ENCODE measurements at places on chromosomes 4 and X.

DNA sequence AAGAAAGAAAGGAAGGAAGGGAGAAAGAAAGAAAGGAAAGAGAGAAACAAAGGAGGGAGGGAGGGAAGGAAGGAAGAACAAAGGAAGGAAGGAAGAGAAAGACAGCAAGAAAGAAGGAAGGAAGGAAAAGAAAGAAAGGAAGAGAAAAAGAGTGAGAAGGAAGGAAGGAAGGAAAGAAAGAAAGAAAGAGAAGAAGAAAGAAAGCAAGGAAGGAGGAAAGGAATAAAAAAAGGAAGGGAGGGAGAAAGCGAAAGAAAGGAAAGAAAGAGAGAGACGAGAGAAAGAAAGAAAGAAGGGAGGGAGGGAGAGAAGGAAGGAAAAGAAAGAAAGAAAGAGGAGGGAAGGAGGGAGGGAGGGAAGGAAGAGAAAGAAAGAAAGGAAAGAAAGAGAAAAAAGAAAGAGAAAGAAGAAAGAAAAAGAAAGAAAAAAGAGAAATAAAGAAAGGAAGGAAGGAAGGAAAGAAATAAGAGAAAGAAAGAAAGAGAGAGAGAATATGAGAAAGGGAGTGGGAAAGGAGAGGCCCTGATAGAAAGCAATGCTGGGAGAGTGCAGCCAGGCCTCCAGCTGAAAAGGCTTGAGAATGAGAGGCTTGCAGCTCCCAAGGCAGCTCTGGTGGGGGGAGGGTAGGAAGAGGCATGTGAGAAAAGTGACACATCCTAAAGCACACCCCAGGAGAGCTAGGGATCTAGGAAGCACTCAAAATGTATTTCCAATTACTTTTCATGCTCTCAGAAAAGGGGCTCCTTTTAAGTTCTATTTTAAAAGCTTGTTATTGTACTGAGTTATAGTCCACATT lies 134.0 kb upstream of the ZIC3 start:
- no peak for DNase-seq

- no peak for DNase-seq
Observed at GRCh38 chr4:25694466-25694865, 38.8 kb downstream of the SLC34A2 start.

DNA sequence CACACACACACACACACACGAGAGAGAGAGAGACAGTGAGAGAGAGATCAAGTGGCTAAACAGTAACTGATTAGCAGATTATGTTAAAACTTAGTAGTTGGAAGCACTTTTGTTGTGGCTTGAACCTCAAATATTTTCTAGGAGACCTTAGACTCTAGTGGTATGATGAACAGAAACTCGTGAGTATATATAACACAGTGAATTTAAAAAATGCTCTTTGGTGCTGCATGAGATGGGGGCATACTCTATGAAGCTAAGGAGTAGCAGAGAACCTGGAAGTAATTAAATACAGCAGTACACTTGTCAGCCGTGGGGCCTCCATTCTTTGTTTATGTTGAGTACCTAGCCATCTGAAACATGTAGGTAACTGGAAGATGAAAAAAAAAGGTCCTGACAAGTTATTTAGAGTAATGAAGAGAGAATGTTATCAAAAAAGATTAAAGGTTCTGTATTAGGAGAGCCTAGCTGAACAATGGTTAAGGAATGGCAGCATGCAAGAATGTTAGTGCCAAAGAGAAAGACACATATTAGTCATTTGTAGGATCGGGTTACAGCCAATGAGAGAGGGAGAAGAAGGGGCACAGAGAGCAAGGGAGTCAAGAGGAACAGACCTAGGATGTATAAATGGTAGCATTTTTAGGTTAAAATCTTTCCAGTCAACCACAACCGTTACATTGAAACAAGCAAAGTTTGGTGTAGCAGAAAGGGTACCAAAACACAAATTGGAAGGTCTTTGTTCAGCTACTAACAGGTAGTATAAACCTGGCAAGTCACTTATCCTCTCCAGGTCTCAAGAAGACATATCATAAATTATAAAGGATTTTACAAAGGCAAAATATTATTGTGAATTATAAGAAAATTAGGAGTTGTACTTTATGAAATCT lies 316.7 kb upstream of the DIPK2B start:
- DNase-seq: no peak

DNA sequence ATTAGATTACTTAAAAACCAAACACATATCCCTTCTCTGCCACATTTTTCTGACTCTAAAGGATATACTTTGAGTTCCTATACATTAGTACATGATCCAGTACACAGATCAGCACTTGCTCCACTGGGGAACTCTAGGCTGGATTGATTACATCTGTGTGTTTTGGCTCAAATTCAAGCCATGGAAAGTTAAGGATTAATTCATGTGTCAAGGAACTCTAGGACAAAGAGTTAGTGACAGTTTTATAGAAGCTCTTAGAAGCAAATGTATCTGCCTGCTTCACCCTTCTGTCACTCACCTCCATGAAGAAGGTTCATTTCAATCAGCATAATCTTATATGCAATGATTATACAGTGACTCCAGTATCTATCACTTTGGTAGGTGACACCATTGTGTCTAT lies 43.2 kb downstream of the SCFD2 start:
- no peak for DNase-seq

GRCh38 chr4:109434007-109434971 lies 674 bp downstream of the SEC24B start:
- peak; percentile 11 for DNase-seq

GRCh38 chrX:25178555-25178954 lies 162.8 kb upstream of the ARX start:
- no peak for DNase-seq

DNA sequence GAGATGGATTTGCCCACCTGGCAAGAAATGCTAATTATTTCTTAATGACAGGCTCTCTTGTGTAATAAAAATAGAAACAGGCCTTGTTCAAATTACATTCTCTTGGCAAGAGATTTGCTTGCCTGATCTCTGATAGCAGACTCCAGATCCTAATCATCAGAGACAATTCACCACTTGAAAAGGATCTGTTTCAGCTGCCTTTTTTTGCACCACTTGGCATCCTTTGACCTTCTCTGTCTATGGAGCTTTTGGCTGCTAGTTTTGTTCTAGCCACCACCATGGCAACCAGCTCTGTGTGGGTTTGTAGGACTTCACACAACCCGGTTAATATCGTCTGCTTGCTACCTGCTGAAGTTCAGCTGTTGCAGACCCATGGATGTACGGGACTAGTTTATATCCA lies 241.1 kb upstream of the TLL1 start:
- no peak for DNase-seq

DNA sequence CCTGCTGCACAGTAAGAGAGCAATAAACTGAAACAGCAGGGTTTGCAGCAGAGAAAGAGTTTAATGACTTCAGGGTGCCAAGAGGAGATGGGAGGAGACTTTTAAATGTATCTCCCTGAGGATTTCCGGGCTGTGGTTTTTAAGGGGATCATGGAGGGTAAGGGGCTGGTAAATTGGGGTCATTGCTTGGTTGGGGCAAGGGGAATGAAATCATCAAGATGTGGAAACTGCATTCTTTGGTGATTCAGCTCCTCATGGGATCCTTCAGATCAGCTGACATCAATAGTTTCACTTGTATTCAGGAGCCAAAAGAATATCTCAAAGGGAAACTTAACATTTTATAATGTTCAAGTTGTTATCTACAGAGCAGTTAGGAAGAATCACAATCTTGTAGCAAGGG lies 174.3 kb upstream of the ANXA10 start:
- no peak for DNase-seq

DNA sequence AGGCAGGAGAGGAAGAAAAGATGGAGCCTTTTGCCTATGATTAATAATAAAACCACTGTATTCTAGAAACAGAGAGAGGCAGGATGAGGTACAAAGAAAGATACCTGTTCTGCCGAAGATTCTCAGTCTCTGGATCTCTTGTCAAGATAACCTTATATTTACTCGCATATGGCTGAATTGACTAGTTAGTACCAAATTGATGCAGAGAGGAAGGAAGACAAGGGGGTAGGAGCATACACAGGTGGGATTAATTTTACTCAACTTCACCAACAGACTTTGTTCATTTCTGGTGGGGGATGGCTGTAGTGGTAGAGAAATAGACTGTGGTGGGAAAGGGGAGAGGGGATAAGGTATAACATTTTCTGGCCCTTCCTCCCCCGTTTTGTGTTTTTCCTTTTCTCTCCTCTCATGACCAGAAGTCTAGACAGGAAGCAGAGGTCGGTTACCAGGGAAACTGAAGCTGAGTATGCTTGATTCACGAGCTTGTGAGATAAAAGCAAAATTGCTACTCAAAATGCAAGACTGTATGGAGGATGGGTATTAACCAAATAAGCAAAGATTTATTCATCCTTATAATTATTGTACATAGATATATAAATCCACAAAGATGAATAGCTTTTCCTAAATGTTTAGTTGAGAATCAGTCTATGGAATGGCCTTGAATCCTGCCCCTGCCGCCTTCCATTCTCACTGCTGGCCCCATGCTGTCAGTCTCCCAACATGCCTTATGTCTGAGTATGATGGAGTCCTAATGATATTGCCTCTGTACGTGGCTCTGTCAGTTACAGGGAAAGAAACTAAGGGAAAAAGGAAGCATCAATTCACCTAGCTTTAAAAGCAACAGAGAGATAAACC lies 17.8 kb upstream of the PAGE2B start:
- DNase-seq: no peak

- DNase-seq: no peak
Observed at GRCh38 chr4:105719204-105719603, 10.6 kb downstream of the GSTCD start.

DNA sequence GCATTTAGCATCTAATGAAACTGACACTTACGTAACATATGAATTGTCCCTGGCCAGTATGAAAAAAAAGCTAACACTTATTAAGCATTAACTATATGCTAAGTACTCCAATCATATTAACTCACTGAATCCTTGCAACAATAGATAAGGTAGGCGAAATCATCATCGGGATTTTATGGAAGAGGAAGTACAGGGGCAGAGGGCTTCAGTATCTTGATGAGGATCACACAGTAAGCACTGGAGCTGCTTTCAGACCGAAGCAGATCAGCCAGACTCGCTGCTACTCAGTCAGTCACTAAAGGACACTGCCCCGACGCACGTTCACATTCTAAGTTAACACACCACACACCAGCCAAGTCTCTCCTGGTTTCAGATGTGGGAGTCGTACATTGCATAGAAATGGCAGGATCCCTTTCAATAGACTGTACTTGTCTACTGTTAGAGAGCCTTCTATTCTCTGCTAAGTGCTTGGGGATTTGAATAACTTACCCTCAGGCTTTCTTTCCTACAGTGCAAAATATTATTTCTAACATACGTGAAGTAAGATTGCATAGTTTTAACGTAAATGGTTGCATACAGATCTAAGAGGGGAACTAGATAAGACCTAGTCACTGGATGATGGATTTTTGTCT lies 540.2 kb upstream of the TENM3 start:
- no peak for DNase-seq

DNA sequence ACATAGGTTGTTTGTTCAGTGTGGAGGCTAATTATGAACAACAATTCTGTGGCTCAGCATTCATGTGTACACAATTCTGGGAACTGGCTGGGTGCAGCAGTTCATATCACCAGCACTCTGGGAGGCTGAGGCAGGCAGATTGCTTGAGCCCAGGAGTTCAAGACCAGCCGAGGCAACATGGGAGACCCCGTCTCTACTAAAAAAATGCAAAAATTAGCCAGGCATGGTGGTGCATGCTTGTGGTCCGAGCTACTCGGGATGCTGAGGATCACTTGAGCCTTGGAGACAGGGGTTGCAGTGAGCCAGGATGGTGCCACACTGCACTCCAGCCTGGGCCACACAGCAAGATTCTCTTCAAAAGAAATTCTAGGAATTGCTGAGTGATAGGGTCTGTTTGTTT lies 4.5 kb upstream of the PPP2R2C start:
- no peak for DNase-seq

DNA sequence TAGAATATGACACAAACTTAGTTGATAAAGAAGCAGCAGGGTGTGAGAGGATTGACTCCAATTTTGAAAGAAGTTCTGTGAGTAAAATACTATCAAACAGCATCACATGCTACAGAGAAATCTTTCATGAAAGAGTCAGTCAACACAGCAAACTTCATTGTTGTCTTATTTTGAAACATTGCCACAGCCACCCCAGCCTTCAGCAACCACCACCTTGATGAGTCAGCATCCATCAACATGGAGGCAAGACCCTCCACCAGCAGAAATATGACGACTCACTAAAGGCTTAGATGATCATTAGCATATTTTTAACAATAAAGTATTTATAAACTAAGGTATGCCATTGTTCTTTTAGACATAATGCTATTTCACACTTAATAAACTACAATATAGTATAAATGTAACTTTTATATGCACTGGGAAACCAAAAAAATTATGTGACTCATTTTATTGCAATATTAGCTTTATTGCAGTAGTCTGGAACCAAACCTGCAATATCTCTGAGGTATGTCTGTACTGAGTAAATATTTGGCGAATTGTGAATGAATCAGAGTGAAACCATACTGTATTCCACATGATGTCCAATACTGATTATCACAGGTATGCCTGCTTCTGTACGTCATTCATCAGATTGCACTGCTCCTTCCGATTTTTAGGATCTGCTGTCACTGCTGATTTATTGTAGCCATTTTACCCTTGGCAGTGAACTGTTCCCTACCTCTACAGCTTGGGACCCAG lies 11.6 kb downstream of the FRMPD4 start:
- no peak for DNase-seq

DNA sequence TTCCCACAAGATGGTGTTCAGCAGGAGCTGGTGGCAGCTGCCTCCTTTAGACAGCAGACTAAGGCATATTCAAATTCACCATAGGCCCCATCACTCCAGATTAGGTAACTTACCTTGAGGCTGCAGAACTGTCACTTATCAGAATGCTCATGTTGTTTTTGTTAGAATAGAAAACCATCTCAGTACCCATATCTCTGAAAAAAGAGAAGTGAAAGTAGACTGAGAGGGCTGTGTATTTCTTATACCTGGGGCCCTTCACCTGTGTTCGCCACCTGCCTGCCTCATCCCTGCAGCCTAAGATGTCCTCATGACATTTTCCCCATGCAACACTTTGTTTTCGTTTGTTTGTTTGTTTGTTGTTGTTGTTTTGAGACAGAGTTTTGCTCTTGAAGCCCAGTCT lies 32.9 kb upstream of the SPRY1 start:
- no peak for DNase-seq

DNA sequence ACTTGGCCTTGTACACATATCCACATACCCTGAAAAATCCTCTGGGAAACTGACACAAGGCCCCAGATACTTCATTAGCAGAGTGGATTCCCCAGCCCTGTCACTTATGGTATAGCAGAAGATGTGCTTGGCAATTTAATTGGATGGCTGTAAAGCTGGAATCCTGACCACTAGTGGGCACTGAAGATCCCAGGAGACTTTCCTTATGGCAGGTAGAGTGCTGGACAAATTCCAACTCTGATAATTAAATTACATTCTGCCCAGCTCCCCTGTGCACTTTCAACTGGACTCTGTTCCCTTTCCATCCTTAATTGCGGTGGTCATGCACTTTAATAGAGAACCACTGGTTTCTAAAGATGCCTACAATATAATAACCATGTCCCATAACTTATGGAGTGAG lies 119.8 kb downstream of the DCK start:
- DNase-seq: no peak

GRCh38 chrX:71997320-71997719 lies 86.7 kb downstream of the NHSL2 start:
- no peak for DNase-seq

GRCh38 chr4:118939169-118939783 lies 50.6 kb downstream of the SYNPO2 start:
- no peak for DNase-seq

- DNase-seq: no peak
Observed at GRCh38 chrX:86455495-86455894, 307.2 kb downstream of the DACH2 start.

Data from stimulated activated CD4-positive, alpha-beta T cell treated with anti-CD3 and anti-CD28 coated beads, Interleukin-12 subunit alpha, Interleukin-12 subunit beta, amount 100 ng/mL, for 4 hours (primary cell).